Activated CD4-positive, alpha-beta T cell treated with anti-CD3 and anti-CD28 coated beads, Interleukin-2, amount 50 U/mL, for 4 hours (primary cell): ENCODE measurements at places on chromosomes 2 and 18.

DNA sequence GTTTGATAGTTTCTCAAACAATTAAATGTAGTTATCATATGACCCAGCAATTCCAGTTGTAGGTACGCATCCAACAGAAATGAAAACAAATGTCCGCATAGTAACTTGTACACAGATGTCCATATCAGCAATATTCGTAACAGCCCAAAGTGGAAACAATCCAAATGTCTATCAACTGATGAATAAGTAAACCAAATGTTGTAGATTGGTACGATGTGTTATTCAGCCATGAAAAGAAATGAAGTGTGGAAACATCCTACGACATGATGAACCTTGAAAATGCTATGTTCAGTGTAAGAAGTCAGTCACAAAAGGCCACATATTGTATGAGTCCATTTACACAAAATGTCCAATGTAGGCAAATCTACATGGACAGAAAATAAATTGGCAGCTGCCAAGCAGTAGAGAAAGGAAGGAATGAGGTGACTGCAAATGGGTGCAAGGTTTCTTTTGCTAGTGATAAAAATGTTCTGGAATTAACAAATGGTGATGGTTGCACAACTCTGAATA is 26.9 kb downstream of the GAREM1 start:
- DNase-seq = no peak

DNA sequence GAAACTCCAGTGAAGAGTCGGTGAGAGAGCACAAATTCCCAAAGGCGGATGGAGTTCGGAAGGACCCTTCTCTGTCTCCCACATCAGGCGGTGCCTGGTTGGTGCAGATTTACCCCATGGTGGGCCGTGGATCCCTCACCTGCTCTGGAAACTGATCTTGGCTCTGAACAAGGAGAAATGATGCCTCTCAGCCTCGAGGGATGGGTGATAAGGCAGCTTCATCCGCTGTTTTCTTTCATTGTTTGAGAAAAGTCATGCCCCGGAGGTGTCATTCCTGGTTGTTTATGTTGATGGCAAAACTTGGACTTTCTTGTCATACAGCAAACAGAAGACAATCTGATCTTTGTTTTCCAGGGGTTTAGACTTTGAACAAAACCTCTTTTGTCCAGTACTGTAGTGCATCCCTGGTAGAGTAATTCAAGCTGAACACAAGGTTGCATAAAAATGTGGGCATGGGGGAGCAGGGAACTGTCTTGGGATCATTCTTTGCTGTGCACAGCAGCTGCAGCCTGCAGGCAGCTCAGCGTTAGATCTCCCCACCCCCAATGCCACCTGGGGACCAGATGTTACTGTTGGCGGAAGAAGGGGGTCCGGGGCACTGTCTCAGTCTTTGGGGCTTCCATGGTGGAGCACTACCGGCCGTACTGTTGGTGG is 81.3 kb downstream of the NFATC1 start:
- DNase-seq = no peak

GRCh38 chr2:239952665-239953417 is 72.3 kb downstream of the NDUFA10 start:
- no peak for DNase-seq

DNA sequence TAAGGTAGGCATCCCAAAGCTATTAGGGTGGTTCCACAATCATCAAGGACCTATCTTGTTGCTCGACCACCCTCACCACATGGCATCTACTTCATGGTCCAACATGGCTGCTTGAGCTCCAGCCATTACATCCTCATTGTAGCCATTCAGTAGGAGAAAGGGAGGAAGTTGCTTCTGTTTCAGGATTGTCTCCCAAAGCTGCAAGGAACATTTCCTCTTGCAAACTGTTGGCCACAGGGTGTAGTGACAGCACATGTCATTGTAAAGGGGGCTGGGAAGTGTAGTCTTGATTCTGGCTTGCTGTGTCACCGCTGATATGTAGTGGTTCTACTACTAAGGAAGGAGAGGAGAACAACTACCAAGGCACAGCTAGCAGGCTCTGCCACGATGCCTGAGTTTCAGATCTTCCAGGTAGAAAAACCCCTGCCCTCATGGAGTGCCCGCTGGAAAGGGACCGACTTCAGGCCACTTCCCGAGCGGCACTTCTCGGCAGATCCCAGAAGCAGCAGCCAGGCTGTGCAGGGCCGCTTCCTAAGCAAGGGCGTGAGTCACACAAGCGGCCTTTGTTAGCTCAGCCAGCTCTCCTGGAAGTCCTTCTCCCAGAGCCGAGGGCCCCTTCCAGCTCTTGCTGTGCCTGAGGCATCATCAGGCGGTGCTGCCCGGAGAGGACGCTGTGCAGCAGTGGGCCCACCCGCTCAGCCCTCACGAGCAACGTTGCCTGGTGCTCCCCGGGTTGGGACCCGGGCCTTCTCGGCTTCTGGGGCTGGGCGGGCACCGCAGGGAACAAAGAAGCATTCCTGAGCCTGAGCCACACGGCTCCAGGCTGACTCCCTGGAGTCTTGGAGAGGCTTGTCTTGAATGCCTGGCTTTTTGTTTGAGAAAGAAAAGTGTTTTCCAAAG is 58.2 kb downstream of the HS6ST1 start:
- no peak for DNase-seq

- DNase-seq = no peak
Measured at GRCh38 chr2:10426726-10427617, 21.2 kb downstream of the ODC1 start.

- DNase-seq = no peak
Measured at GRCh38 chr2:208142925-208143799, 2.8 kb downstream of the CRYGB start.

GRCh38 chr18:39764873-39765272 is 2190.2 kb upstream of the PIK3C3 start:
- no peak for DNase-seq

DNA sequence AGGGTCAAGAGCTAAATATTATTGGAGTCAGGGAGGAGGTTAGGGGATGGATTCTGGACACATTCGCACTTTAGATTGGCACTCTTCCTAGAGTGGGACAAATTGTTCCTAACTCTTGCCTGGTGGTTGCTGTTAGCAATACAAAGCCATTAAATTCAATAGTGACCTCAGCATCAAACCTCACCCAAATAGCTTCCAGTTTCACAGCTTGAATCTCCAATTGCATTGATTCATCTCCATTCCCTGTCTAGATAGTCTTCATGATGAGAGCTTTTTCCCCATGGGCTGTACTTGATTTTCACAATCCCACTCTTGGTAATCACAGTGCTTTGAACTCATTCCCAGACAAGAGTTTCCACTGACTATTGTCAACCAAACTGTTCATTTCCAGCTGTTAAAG is 585.9 kb upstream of the SYT4 start:
- no peak for DNase-seq

- no peak for DNase-seq
Measured at GRCh38 chr2:219028141-219028540, 13.2 kb downstream of the CFAP65 start.

DNA sequence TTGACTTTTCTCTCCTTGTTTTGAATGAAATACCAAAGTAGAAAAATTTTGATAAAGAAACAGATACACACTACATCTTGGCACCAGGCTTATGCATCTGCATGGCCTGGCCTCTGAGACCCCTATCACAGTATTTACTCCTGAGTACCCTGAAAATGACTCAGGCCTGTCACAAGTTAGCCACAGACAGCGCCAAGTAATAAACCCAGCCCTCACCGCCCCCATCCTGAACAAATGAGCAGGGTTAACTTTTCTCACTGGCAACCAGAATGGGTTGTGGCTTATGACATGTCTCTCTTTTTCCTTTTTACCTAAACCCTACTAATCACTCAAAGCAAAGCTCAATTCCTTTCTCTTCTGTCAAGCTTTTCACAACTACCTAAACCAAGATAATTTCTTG is 35.3 kb downstream of the SPRED2 start:
- no peak for DNase-seq

DNA sequence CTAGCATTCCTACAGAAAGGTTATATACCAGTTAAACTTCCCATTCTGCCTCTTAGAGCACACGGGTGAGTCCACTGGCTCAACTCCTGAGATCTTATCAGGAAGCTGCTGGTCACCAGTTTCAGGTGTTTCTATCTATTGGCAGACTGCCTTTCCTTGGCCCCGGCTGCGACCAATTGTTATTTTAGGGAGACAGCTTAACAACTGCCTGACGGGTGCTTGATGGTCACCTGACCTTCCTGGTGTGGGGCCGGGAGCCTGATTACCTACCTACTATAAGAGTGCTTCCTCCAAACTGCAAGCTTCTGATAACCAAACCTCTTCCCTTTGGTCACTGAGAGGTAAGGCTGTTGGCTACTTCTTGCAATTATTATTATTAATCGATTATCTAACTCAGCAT is 122.1 kb upstream of the XIRP2 start:
- DNase-seq = no peak
